Iris pigment epithelial cell (primary cell): ENCODE measurements at places on chromosomes 11 and 22.
A peak's percentile ranks its signal among the peaks of the same experiment; 100 is the strongest.

DNA sequence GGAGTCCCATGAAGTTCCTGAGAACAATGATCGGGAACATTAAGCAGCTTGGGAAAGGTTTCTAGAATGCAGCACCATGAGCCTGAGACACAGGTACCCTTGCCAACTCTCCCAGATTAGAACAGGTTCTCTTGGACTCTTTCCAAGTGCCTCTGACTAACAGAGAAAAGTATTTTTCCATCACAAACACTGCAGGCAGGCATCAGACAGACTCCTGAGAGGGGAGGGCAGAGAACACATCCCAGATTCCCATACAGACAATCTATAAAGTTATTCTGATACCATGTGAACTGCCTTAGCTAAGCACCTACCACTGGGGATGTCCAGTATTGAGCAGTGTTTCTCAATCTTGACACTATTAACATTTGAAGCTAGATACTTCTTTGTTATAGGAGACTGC, 27.3 kb downstream of the SERGEF start:
- DNase-seq, result peak; percentile 37

DNA sequence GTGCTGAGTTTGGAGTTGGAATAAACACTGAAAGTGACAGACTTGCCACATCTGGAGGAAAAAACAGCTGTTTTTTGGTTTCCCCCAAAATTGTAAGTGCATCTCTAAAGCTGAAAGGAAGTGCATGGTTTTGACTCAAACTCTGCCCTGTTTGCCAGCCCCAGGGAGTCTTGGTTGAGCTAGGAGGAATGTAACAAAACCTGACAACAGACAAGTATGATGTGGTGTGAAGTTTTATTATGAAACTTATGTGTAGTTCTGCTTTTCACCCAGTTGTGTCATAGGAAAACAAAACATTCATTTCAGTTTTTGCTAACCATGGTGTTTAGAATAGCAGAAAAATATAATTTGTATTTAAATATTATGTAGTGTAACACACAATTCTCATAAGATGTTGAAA, 31.7 kb upstream of the PDE3B start:
- no peak for DNase-seq

DNA sequence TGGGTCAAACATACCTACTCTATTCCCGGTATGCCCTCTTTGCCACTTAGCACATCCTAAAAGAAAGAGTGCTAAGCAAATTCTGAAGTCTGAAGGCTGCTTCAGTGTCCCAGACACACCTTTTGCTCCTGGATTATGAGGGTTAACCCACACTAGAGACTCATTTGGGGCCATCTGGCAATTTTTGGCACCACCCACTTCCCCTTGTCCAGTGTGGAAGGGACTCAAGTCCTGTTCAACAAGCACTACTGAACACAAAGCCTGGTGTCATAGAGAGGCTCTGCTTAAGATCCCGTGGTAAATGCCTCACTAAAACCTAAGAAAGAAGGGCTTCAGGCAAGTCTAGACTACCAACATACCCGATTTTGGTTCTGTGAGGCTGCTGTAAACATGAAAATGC, 85.8 kb downstream of the SERGEF start:
- no peak for DNase-seq

- no peak for DNase-seq
Observed at GRCh38 chr11:18332302-18332701, 9.9 kb downstream of the GTF2H1 start.

GRCh38 chr22:29702931-29703501, 16.8 kb upstream of the CABP7 start:
- no peak for DNase-seq

DNA sequence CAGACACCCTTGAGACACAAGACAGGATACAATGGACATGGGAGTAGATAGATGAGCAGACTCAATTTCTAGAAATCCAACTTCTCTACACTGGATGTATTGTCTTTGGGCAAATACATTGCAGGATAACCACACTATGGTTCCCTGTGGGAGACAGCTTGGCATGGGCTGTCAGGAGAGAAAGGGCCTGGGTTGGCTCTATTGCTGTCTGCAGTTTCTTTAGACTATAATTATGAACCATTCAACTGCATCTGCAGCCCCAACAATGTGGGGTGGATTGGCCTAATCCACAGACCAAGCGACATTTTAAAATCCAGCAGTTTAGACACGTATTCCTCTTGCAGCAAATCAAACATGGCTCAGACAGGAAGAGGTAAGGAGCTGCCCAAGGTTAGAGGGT, 60.3 kb downstream of the ETS1 start:
- DNase-seq, result no peak

DNA sequence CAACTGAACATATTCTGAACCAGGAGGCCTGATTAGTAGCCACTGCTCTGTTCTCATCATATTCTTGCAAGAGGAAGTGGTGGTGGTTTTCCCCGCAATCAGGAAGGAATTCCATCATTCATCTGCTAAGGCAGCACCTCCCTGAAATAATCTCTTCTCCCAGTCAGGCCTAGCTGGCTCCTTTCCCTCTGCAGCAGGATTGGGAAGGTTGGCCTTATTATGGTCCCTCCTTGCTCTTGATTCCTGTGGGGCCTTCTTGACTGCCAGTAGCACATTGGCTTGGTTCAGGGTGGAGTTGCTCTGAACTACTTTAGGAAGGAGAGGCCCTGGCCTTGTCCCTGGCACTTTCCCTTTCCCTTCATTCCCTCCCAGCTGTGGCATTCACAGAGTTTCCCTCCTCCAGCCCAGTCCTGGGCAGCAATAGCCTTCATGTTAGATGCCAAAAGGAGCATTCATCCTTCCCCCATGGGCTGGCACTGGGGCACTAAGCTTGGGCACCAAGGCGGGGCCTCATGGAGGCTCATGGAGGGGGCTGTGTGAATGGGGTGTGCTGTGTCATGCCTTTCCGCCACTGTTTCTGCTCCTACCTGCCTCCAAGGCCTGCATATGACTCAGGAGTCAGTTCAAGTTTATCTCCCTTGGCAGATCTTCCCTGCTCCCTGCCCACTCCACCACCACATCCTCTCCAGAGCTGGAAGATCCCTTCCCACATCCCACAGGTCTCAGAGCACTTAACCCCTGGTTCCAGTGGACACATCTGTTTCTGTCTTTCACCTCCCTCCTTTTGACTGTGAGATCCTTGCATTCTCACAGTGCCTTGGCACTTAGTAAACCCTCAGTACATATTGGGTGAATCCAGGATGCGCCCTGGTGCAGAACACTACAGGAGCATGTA, 27.6 kb upstream of the CD44 start:
- peak; percentile 82 for DNase-seq

- DNase-seq, result no peak
Observed at GRCh38 chr11:105783216-105783615, 173.3 kb downstream of the GRIA4 start.
